ENCODE measurements at places on chromosomes 3 and 15.

DNA sequence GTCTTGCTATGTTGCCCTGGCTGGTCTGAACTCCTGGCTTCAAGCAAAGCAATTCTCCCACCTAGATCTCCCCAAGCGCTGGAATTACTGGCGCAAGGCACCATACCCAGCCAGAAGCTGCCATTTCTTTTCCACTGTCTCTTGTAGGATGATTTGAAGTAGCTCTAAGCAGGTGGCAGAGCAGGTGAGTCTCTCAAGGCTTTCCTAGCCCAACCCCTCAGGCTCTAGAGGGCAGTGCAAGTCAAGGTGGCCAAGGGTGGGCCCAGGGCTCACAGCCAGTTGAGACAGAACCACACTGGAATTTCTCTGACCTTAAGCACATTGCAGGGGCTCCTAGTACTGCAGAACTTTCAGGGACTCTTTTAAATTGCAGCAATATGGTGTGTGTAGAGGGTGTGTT lies 15.6 kb upstream of the DAG1 start:
- no peak for DNase-seq

DNA sequence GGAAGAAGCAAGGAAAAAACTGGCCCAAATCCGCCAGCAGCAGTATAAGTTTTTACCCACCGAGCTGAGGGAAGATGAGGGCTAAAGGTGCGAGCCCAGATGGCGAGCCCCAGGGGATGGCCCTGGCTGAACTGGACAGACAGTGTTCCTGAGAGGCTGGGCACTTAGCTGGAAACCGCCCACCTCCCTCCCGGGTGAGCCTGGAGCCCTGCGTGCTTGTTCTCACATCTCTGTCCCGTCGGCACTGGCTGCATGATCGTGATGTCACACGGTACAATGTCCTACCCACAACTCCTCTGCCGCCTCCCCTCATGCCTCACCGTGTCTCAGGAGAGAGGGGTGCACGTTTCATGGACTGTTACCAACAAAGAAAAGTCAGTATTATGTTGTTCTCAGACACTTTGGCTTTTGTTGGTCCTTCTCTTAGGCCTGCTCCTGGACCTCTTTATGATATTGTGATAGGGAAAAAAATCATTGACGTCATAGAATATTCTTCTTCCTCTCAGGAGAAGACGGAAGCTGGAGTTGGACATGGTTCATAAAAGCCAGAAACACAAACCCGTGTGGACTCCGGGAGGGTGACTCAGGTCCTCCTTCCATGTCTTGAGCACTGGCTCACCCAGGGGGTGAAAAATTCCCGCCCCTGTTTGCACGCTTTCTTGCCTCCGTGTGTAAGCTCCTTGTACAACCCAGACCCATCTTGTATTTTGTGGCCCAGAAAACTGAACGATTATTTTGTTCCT lies 201.8 kb upstream of the TPM1 start:
- DNase-seq, result no peak

DNA sequence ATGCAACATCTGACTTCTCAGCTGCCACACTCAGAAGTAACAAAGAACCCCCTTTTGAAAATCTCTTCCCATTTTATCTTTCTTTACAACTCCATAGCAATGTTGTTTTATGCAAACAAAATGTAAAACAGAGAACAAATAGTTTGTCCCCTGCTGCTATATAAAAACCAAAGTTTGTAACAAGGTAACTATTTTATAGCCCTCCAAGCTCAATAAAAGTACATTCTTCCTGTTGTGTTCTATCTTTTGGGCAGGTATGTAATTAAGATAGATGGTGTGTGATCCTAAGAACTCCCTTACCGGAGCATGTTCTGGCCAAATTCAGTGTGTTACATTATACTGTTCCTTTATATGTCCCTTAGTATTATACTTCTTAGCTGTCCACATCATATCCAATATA lies 12.6 kb upstream of the CGNL1 start:
- no peak for DNase-seq

DNA sequence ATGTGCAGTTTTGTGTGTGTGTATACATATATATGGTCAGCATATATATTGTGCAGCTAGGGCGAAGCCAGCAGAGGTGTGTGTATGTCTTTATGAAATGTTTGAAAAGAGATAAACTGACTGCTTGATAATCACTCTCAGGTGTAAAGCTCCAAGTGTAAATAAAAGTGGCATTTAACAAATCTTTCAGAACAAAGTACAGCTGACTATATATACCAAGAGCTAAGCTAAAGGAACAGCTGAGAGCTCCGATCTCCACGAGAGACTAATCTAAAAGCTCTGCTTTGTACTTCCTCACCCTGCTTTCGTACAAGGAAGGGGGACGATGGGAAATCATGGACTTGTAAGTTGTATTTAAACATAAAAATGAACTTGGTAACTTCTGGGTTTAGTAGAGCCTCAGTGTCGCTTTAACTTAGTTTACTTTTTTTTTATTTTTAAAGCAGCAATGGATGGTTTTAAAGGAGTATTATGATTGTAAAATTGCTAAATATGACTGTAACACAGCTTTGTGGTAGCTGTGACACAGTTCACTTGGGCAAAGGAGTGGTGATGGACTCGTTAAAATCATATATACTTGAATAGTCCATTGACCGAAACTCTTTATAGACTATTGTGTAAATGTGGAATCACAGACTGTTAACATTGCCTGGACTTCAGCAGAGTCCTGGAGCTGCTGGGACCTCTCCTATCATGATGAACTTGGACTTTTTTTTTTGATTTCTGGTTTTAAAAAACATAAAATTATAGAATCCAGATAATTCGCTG lies 11.4 kb upstream of the ITPKA start:
- DNase-seq, result no peak

- no peak for DNase-seq
Measured at GRCh38 chr3:108073764-108074431, 16.9 kb downstream of the CD47 start.

- no peak for DNase-seq
Measured at GRCh38 chr15:60727260-60727659, 248.3 kb upstream of the ICE2 start.

DNA sequence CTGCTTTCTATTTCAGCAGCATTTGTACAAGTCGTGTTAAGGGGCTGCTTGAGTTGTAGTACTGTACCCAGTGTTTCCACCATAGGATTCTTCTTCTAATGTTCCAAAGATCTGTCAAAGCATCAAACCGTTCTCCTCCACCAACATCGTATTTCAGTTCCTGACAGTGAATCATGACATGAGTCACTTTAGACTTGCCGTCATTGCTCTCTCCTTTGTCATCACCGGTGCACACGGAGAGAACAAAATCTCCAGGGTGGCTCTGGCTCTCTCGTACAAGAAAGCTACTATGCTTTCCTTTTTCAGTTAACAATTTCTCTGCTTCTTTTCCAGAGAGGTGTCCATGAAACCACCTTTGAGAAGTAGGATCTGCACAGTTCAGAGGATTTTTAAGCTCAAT lies 270.9 kb upstream of the CCDC54 start:
- DNase-seq, result no peak

DNA sequence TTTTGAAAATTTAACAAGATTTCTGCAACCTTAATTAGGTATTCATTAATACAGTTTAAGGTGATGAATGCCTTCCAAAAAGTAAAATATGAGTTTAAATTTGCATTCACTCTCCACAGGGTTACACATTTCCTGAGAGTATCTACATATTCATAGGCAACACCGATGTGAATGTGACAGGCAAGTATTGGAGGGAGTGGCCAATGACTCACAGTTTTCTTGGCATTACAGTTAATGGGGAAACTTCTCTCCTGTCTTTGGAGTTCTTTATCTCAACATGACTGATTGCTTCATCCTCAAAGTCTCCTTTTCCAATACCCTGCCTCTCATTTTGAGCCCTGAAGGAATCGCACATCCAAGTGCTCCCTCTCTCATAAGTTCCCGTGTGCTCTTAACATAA lies 181.9 kb upstream of the CHL1 start:
- no peak for DNase-seq

GRCh38 chr3:128367761-128368160 lies 98.9 kb downstream of the DNAJB8 start:
- DNase-seq, result no peak

- no peak for DNase-seq
Measured at GRCh38 chr3:52099001-52099401, 42.6 kb upstream of the DUSP7 start.

- DNase-seq, result no peak
Measured at GRCh38 chr15:71495398-71495780, 315.0 kb upstream of the NR2E3 start.

DNA sequence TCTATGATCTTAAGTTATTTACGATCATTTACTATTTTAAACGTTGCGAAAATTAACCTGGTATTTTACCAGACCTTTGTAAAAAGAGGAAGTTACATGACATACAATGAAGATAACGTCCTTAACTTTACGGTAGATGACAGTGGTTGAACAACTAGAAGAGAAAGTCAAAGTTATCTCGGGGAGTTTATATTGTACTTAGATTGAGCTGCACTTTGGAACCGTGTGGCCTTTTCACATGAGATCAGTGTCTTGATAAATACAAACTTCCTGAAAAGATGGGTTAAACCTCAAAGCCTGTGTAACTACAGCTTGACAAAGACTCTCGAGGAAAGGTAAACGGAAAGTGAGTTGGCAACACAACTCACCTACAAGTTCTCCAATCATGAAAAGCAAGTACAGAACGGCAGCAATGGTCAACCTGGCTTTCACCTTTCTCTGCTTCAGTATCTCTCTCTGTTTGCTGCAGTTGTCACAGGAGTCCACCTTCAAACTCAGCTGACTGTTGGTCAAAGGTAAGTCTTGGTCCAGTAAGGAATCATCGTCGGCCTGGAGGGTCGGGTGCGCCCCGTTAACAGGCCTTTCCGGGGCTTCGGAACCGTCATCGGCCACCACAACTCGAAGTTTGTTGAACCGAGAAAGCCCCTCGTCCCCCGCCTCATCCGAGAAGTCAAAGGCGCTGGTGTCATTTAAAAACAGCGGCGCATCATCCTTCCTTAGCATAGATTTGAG lies 793 bp downstream of the SLC30A4 start:
- no peak for DNase-seq

GRCh38 chr3:102037791-102038190 lies 188.5 kb downstream of the NFKBIZ start:
- no peak for DNase-seq

DNA sequence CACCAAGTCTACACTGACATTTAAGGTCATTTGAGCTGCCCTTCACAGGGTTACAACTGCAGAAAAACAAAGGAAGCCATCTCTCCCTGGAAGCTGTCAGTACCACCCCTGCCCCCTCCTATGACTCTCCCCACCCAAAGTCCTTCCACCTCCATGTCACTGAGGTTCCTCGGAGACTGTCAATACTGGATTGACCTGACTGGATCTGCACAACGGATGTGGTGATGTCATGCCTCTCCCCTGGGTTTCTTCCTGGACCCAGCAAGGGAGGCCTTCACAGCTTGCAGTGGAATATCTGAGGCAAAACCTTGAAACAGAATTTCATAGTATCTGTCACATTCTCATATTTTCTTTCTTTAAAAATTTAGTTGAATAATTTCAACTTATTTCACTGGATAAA lies 153.5 kb downstream of the CLSTN2 start:
- no peak for DNase-seq

DNA sequence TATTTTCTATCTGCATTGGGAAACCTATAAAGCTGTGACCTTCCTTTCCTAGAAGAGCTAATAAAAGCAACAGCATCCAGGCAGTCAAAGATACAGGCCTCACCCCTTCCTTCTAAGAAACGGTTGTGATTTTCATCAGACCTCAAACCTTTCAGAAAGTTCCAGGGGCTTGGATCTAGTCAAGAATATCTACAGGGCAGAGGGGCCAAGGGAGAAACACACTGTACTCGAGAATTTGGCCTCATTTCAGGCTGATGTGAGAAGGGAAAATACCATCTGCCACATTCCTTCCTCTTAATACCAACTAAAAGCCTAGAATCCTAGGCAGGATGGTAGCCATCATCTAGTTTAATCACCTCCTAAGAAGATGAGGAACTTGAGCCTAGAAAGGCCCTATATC lies 24.5 kb upstream of the BCL6 start:
- DNase-seq, result no peak

GRCh38 chr3:191263365-191263764 lies 64.3 kb downstream of the OSTN start:
- no peak for DNase-seq

DNA sequence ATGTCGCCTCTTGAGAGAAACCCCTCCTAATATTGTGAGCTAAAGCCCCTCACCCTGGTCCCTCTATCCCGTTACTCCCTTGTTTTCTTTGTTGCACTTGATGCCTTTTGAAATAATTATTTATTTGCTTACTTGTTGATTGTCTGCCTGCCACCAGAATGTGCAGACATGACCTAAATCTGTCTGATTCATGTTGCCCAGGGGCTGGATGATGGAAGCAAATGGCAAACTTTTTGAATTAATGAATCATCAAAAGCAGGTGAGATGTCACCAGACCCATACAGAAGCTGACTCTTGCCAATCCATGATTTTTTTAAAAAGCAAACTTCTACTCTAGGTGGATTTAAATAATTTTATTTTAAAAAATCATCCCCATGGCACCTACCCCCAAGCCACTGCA lies 49.3 kb downstream of the GRIP2 start:
- DNase-seq, result no peak

DNA sequence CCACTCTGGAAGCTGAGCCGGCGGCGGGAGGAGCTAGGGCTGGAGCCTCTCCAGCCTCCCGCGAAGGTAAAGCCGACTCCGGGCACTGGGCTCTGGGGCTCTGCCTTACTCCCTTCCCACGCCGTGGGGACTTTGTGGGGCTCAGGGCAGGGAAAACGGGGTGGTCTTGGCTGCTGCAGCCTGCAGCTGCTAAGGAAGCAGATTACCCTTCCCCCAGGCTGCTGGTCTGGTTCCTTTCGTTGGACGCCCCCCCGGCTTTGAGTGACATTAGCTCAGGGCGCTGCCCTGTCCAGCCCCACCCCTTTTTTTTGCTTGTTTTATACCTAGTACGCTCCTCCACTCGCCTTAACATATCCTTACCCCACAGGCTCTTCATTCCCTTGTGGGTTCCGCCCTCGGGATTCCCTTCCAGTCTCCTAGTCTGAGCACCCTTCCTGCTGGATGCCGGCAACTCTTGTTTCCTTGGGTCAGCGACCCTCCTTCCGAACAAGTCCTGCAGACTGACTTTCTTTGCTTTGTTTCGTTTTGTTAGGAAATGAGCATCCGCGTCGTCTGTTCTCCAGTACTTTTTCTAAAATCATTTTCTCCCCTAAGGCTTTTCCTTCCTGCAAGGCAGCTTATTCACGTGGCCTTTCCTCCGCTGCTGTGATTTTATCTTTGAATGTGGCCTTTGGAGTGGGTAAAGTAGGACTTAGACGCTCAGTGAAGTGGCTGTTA lies 551 bp downstream of the DNAJC13 start:
- peak; percentile 25 for DNase-seq

- no peak for DNase-seq
Measured at GRCh38 chr3:21705769-21706168, 45.2 kb downstream of the ZNF385D start.

DNA sequence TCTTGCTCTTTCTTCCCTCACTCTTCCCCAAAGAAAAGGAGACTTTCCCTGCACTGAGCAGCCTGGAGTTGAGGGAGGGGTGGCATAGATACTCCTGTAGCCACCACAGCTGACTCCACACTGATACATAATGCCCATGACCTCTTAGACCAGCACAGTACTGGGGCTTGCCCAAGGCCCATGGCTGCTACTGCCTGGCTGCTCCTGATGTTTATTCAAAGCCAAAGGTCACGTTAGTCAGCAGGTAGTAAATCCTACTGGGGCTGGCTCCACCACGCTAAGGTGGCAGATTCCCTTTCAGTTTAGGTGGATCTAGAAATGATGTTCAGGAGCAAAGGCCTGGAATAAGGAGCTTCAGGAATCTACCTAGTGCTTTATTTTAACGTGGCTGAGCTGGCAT lies 212.7 kb downstream of the C3orf38 start:
- DNase-seq, result no peak

Data from NCI-H510A treated with DMSO at 0.1 percent for 48 hours (cell line).